Stimulated activated CD4-positive, alpha-beta T cell treated with anti-CD3 and anti-CD28 coated beads, TNF-alpha, amount 100 ng/mL, for 1 hour (primary cell): ENCODE measurements at places on chromosomes 1 and 21.

DNA sequence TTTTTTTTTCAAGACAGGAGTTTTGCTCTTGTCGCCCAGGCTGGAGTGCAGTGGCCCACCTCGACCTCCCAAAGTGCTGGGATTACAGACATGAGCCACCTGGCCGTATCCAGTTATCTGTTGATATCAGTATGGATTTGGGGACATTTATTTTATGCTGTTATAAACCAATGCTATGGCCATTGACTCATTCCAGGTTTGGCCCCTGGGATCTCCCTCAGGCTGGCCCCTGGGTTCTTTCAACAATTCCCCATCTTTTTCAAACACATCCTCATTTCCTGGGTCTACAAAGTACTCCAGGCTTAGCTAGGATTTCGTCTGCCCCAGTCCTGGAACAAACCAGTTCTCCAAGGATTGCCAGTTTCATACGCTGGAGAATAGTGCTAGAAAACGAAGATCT lies 44.1 kb downstream of the WDR4 start:
- DNase-seq, result no peak

GRCh38 chr1:103256490-103256889 lies 148.2 kb upstream of the COL11A1 start:
- no peak for DNase-seq

GRCh38 chr1:112998592-112999235 lies 42.7 kb upstream of the SLC16A1 start:
- DNase-seq, result no peak

GRCh38 chr1:153951801-153952200 lies 5.3 kb upstream of the DENND4B start:
- DNase-seq, result no peak

GRCh38 chr1:32719681-32720275 lies 17.2 kb upstream of the SYNC start:
- DNase-seq, result no peak

DNA sequence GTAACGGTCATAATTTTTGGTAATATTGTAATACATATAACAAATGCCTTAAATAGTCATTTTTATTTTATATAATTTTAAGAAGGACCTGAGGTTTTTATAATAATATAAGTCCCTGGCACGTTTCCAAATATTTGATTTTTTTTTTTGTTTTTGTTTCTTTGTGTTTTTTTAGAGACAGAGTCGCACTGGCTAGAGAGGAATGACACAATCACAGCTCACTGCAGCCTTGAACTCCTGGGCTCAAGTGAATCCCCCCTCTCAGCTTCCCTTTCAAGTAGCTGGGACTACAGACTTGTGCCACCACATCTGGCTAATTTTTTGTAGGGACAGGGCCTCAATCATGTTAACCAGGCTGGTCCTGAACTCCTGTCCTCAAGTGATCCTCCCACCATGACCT lies 29.7 kb downstream of the ARHGAP29 start:
- no peak for DNase-seq
